ENCODE measurements at places on chromosomes 11 and 22. TPM values are rescaled to one million over a fixed set of nuclear protein-coding genes. Genes with fewer than 3 reads are reported as not detected.

- DNase-seq, result peak; percentile 96
Measured at GRCh38 chr22:38700270-38700788, 414 bp downstream of the JOSD1 start.

DNA sequence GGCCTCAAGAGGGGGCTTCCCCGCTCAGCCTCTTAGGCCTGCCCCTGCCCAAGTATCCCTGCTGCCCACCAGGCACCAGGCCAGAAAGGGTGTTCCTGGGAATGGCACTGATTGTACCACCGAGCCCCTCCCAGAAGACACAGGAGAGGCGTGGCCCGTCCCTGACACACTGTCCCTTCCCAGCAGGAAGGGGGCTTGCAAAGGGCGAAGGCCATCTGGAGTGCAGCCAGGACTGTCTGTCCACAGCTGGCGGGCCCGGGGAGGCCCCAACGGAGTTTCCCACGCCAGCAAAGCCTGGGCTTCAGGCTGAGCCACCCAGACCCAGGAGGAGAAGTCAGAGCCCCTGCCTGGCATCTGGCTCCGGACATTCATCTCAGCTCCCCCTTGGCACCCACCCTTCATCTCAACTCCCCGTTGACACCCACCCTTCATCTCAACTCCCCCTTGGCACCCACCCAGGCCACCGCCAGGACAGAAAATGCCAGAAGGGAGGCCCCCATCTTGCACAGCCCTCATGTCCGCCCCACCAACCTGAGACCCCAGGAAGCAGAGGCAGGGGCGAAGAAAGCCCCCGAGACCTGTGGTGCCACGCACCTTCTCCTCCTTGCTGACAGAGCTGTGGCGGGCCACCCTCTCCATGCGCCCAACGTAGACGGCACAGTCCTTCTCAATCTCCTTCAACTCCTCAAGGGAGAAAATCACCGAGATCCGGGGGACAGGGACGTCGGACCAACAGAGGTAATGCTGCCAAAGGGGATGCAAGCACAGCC is 19.4 kb downstream of the TUBGCP6 start:
- no peak for DNase-seq

- no peak for DNase-seq
Measured at GRCh38 chr11:131938351-131938751, 567.9 kb downstream of the NTM start.

- no peak for DNase-seq
Measured at GRCh38 chr11:129374081-129374992, 1.3 kb upstream of the BARX2 start.

- no peak for DNase-seq
Measured at GRCh38 chr11:36385121-36385970, 89.3 kb downstream of the PRR5L start.

- peak; percentile 14 for DNase-seq
Measured at GRCh38 chr11:76800466-76801200, 17.5 kb downstream of the TSKU start.

DNA sequence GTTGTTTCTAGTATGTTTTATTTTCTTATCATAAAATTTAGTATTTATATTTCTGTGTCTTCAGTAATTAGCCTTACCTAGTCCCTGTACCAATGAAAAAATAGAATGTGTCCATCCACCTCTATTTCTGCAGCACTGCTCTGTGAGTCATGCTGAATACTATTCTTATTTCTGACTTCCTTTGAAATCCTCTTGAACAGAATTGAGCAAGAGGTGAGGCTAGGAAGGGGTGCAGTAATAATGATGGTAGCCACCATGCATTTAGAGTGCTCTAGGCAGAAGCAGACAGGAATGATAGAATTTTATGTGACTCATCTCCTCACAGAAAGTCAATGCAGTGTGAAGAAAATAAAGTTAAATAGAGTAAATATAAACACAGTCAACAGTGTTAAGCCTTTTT is 60.0 kb downstream of the OR10A6 start:
- DNase-seq, result no peak

GRCh38 chr22:40521046-40521445 is 115.5 kb downstream of the MRTFA start:
- no peak for DNase-seq

DNA sequence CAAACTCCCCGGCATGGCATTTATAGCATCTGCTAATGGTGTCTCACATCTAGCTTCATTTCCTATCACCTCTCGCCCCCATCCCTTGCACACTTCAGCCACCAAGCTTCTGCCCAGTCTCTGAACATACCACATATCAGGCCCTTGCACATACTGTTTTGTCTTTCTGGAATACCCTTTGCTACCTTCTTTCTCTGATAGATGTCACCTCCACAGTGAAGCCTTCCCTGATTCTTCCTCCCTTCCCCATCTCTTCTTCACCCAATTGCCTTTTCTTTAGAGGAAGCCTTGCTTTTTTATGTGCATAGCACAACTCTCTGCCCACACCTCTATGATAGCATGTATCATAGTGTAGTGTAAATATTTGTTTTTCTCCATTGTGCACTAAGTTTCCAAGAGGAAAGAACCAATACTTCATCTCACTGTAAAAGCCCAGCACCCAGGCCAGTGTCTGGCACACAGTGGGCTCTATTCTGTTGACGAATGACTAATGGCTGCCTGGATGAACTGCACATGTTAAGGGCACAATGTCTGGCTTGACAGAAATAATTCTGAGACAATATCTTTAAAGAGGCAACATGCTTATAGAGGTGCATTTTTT is 27.8 kb downstream of the P4HA3 start:
- DNase-seq, result no peak

DNA sequence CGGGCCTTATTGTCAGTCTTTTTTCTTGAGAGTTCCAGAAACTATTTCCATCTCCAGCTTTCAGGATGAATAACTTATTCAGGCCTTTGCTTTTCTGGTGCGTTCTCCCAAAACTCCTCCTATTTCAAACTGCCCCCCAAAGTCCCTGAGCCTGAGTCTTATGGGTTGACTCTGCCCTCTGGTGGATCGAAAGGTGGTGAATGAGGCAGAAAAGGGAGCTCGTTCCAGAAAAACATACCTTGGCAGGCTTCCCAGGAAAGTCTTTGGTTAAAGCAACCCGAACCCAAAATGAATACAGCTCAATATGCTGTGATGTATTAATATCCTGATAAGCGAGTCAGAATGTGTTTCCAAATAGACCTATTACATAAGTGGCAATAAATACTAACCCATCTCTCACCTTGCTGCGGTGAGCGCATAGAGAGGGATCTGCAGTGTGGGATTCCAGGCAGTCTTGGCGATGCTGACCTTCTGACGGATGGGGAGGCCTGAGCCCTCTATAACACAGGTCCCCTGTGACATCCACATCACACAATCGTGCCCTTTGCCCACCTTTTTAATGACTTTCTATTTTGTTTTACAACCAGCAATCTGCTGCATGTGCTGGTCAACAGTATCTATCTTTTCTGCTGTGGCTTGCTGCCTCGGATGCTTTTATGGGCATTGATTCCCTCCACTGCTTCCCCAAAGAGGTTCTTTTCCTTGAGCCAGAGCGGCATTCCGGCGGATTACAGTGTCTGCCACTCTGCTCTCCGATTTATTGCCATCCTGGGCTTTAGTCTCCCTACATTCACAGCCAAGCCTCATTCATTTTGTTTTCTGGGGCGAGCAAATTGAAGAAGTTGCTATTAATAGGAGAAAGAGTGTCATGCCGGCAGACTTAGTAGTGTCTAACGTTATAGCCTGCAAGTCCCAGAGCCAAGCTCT is 756.8 kb downstream of the NTM start:
- DNase-seq, result no peak

DNA sequence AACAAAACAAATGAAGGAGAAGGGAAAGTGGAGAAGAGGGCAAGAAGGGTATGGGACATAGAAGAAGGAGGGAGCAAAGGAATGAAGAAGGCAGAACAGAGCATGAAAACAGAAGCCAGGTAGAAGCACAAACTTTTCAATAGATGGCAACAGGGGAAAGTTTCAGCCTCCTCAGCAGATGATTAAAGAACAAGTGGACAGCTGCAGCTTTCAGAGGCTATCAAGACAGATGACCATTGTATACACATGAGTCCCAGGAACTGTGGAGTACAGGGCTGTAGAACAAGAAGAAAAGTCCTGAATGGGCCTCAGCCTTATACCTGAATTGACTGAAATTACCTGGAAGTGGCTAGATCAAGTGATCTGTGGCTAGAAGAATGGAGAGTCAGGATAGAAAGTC is 62.0 kb upstream of the FIBIN start:
- DNase-seq, result no peak

- DNase-seq, result no peak
Measured at GRCh38 chr11:127056338-127056971, 55.9 kb upstream of the KIRREL3 start.

- DNase-seq, result peak; percentile 79
Measured at GRCh38 chr11:47270331-47271271, 668 bp downstream of the MADD start.

- peak; percentile 38 for DNase-seq
Measured at GRCh38 chr11:2704356-2704755, 4.6 kb upstream of the KCNQ1OT1 start.

DNA sequence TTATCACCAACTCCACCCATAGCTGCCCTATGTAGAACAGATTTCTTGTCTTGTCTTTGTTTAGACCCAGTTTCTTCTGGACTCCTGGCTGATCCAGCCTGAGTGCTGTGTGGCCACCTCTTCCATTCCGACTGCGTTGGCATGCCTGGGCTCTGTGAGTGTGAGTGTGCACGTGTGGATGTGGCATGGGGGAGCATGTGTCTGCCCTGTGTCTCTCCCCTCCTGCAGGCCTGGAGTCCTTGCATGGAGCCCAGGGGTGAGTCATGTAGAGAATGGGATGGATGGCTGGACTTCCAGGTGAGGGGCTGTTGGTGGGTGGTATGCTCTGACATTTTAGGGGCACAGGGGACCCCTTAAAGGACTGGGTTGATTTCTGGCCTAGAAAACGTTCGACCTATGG is 194.7 kb downstream of the GRIK4 start:
- no peak for DNase-seq

- no peak for DNase-seq
Measured at GRCh38 chr11:64656862-64657261, 65.8 kb downstream of the SLC22A12 start.

GRCh38 chr11:70732023-70732880 is 333.9 kb downstream of the CTTN start:
- DNase-seq, result peak; percentile 72

DNA sequence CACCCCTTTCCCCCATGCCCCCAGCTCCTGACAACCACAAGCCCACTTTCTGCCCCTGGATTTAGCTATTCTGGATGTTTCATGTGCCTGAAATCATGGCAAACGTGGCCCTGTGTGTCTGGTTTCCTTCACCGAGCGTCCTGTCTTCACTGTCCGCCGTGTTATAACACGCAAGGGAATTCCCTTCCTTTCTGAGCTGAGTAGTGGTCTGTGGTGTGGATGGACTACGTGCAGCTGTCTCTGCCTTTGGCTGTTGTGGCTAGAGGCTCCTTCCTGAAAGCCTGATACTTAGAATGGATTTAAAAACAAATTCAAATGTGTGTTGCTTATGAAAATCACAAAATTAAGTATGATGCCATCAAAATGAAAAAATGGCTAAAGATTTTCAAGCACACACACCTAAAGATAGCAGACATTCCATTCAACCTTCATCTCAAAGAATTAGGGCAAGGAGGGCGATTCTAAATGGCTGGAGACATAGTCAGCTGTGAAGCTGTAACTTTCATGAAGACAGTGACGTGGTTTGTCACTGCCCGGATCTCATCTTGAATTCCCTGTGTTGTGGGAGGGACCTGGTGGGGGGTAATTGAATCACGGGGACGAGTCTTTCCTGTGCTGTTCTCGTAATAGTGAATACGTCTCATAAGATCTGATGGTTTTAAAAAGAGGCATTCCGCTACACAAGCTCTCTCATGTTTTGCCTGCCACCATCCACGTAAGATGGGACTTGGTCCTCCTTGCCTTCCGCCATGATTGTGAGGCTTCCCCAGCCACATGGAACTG is 30.5 kb downstream of the KCNQ1 start:
- no peak for DNase-seq

DNA sequence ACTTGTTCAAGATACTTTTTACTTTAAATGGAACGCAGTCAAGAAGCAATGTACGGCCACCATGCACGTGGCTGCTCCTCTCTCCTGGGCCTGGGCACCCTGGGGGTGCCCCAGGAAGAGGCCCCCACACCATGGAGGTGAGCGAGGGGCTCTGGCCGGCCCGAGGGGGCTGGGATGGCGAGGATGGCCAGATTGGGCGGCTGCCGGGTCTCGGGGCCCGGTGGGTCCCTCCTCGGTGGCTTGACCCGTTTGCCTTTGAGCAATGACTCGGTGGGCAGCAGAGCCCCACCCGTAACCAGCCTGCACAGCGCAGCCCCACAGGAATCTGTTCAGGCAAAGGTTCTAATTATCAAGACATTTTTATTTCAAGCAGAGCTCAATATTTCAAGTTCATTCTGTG is 167.4 kb downstream of the BRD1 start:
- DNase-seq, result no peak

Gene MUC2
- total RNA-seq, result not detected

Gene CHST1
- total RNA-seq, result 7.5 TPM

Gene EIF3F
- total RNA-seq, result 218 TPM

Gene CLMP
- total RNA-seq, result 33.8 TPM

Gene ACR
- 12.5 TPM for total RNA-seq

Gene SPI1
- 366 TPM for total RNA-seq

Gene GRIA4
- total RNA-seq, result not detected

Gene OR8D4
- total RNA-seq, result not detected

Gene SLC35E4
- 6.1 TPM for total RNA-seq

Gene CAPN5
- 4.1 TPM for total RNA-seq
